ENCODE measurements at places on chromosomes 4 and X.

GRCh38 chr4:36979533-36979932 lies 265.0 kb upstream of the NWD2 start:
- no peak for DNase-seq

- no peak for DNase-seq
These were observed 9.9 kb upstream of the SCOC start for GRCh38 chr4:140363558-140363957.

- DNase-seq = no peak
These were observed 11.0 kb upstream of the CLDN24 start for GRCh38 chr4:183333202-183333601.

DNA sequence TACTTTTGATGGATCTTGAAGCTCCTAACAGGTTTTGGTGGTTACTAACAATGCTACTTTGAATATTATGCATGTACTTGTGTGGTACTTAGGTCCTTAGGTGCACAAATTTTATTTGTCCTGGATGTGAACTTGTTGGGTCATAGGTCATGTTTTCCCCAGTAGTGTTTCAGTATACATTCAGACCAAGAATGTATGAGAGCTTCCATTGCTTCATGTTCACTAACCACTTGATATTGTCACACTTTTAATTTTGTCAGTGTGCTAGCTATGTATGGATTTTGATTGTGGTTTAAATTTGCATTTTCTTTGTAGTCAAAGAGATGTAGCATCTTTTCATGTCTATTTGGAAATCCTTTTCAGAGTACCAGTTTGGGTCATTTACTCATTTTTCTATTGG lies 32.2 kb downstream of the CLCN3 start:
- no peak for DNase-seq

DNA sequence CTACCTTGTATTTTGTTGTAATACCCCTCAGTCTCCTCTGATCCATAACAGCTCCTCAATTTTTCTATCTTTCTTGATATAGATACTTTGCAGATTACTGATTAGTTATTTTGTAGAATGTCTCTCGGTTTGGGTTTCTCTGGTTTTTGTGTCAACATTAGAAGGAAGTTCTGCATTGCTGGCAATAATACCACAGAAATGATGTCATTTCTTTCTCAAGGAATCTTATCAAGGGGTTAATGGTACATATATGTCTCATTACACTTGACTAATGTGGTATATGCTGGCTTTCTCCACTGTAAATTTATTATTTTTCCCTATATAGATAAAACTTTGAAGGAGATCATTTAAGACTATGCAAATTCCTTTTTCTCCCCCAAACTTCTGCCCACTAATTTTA lies 183.6 kb upstream of the DKK2 start:
- no peak for DNase-seq

GRCh38 chrX:106391284-106391911 lies 220.4 kb upstream of the RADX start:
- DNase-seq = peak; percentile 7

GRCh38 chrX:29947225-29947624 lies 268.1 kb upstream of the MAGEB2 start:
- no peak for DNase-seq

DNA sequence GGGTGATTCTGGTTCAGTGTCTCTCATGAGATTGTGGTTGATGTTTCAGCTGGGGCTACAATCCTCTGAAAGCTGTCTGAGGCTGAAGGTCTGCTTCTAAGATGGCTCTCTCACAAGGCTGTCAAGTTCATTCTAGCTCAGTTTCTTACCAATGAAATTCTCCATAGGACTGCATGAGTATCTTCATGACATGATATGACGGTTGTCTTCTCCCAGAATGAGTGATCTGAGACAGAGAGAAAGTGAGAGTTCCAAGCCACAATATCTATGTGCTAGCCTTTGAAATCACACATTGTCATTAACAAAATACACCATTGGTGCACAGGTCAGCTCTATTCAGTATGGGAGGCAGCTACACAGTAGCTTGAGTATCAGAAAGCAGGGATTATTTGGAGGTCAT lies 27.3 kb downstream of the PITX2 start:
- no peak for DNase-seq
